H4 (cell line): ENCODE measurements at places on chromosomes 5 and 9.

DNA sequence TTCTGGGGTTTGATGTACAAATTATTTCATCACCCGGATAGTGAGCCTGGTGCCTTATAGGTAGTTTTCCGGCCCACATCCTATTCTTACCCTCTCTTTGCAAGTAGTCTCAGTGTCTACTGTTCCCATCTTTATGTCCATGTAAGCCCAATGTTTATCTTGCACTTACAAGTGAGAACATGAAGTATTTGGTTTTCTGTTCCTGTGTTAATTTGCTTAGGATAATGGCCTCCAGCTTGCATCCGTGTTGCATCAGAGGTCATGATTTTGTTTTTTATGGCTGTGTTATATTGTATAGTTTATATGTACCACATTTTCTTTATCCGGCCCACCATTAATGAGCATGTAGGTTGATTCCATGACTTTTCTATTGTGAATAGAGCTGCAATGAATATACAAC, 136.5 kb downstream of the PRR16 start:
- no peak for DNase-seq

DNA sequence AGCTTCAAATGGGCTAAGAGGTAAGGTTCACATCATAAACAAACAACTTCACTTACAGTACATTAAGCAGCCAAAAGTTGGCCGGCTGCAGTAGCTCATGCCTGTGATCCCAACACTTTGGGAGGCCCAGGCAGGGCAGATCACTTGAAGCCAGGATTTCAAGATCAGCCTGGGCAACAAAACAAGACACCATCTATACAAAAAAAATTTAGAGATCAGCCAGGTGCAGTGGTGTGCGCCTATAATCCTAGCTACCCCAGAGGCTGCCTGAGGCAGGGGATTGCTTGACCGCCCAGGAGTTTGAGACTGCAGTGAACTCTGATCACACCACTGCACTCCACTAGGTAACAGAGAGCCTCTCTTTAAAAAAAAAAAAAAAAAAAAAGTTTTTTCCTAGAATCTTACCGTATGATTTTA, 16.9 kb downstream of the UBTD2 start:
- DNase-seq, result no peak

GRCh38 chr5:61123145-61123544, 39.1 kb downstream of the SMIM15 start:
- DNase-seq, result no peak

DNA sequence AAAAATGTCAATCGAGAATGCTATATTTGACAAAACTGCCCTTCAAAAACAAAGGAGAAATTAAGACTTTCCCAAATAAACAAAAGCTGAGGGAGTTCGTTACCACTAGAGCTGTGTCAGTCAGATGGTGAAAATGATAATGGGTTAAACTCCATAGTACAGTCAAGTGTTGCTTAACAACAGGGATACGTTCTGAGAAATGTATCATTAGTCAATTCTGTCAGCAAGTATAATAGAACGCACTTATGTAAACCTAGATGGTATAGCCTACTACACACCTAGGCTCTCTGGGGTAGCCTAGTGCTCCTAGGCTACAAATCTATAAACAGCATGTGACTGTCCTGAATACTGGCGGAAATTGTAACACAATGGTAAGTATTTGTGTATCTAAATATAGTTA, 138.7 kb downstream of the DRD1 start:
- no peak for DNase-seq

DNA sequence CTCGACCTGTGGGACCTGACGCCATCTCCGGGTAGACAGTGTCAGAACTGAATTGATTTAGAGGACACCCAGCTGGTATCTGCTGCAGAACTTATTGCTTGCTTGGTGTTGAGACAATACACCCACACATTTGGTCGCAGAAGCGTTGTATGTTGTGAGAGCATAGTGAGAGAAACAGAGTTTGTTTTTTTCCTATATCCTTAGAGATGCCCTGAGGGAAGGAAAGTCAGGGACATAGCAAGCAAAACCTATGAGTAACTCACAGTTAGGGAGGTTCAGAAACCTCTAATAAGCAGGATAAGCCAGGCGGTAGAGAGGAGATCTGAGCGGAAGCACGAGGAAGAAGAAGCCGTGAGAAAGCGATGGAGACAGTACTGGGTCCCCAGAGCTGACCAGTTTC, 59.8 kb downstream of the PTCD2 start:
- DNase-seq, result no peak
